Activated CD4-positive, alpha-beta memory T cell treated with anti-CD3 and anti-CD28 coated beads, Interleukin-2, amount 10 ng/mL, durations not matched to agents 7 days and 5 days (primary cell): ENCODE measurements at places on chromosomes 2 and 18. TPM values are rescaled to one million over a fixed set of nuclear protein-coding genes. Genes with fewer than 3 reads are reported as not detected.

ANKRD36 gene
- 51.1 TPM for total RNA-seq

- H3K27me3 ChIP-seq = no peaks in the 10 kb centered on the region
- H3K4me3 ChIP-seq = no peak overlapping the region
- peaks cover 4% of the 10 kb centered on the region for H3K4me1 ChIP-seq
- H3K27ac ChIP-seq = no peak overlapping the region
- H3K36me3 ChIP-seq = peaks cover 48% of the 10 kb centered on the region
Measured at GRCh38 chr2:43279317-43279840, 53.0 kb upstream of the ZFP36L2 start.

DNA sequence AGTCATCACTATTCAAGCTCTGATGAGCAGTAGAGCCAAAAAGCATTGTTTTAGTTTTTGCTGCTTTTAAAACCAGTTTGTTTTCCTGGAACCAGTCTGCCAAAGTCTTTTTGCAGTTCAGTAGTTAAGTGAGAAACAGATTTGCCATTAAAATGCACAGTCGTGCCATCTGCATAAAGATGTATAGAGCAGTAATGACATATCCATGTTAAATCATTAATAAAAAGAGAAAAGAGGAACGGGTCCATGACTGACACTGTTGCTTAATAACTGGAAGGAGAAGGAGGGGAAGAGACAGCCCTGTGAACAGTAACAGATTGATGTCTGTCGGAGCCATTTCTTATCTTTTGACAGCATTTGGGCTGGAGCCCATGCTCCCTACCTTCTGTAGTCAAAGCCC is 704.6 kb downstream of the SATB2 start:
- H3K4me1 ChIP-seq = no peaks in the 10 kb centered on the region
- no peaks in the 10 kb centered on the region for H3K27me3 ChIP-seq
- no peak overlapping the region for H3K27ac ChIP-seq
- H3K4me3 ChIP-seq = no peak overlapping the region

GRCh38 chr18:27685807-27686412 is 491.0 kb downstream of the CDH2 start:
- no peak for DNase-seq
- H3K27me3 ChIP-seq = no peaks in the 10 kb centered on the region
- H3K4me1 ChIP-seq = no peaks in the 10 kb centered on the region
- H3K27ac ChIP-seq = no peak overlapping the region
- H3K4me3 ChIP-seq = no peak overlapping the region

- H3K27ac ChIP-seq = peak overlapping the region; percentile 50
- no peak overlapping the region for H3K4me3 ChIP-seq
- H3K4me1 ChIP-seq = peaks cover 58% of the 10 kb centered on the region
Measured at GRCh38 chr2:178530131-178530530, 49.9 kb downstream of the PLEKHA3 start.

DNA sequence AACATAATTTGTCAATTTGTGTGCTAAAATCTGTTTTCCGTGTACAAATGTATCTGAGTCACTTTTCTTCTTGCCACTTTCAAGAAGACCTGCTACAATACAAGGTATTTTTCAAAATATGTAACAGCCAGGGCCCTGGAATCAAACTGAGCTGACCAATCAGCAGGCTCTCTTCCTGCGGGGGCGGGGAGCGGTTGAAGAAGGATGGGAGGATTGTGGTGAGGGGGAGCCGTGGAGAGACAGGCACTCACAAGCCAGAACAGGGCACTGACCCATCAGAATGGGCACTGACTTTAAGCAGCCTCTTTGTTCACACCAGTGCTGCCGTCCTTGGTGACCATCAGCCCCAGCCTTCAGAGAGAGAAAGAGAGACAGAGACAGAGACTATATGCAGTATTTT is 40.6 kb upstream of the CCNYL1 start:
- no peaks in the 10 kb centered on the region for H3K36me3 ChIP-seq
- H3K4me3 ChIP-seq = no peak overlapping the region
- peaks cover 4% of the 10 kb centered on the region for H3K27me3 ChIP-seq
- H3K27ac ChIP-seq = no peak overlapping the region

ALPP gene
- total RNA-seq = not detected
